ENCODE measurements at places on chromosomes 3 and 15.

- DNase-seq = no peak
Measured at GRCh38 chr3:179464323-179465092, 13.2 kb upstream of the GNB4 start.

GRCh38 chr3:84547971-84548970, 410.5 kb upstream of the CADM2 start:
- peak; percentile 33 for DNase-seq

DNA sequence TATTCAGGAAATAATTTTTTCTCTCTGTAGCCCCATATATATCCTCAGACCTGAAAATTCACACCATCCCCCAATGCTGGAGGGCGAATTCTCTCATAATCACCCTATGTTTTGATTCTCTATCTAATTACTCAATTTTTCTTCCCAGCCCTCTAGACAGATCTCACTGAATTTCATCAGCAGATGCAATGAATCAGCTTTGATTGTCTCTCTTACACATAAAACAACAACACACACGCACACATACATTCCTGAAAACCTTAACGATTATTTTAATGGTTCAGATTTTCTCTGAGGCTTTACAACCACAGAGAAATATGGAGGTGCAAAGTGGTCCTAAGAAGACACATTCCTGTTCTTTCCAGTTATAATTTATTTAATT, 11.1 kb downstream of the RBMS3 start:
- DNase-seq = no peak

DNA sequence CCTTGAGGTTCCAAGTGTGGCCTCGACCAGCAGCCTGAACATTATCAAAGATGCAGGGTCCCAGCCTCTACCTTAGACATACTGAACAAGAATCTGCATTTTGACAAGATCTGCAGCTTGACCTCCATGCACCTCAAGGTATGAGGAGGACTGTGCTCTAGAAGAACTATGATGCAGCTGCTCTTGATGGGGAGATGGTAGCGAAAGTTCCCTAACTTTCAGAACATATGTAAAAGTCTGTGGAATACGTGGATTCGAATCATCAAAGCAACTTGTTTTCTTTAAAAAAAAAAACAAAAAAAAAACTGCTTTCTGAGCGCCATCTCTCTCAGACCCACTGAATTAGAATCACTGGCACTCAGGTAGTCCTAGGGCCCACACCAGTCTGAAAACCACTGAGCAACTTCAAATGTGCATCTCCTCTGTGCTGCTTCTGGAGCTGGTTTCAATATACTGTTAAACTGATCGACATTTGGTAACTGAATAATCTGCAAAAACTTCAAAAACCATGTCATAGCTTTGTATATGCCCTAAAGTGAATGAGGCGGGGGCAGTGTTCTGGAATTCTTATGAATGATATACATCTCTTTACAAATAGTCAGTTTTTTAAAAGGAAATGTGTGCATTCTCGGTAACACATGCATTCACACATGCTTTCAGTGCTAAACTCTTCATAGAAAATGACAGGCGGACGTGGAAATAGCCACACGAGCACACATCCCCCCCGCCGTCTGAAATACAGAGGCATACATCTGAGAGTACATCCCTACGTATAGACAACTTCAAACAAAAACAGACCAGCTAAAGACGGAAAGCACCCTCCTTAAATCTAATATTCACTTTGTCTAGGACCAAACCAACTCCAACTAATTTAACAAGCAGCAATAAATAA, 128.8 kb downstream of the FOXP1 start:
- DNase-seq = no peak

DNA sequence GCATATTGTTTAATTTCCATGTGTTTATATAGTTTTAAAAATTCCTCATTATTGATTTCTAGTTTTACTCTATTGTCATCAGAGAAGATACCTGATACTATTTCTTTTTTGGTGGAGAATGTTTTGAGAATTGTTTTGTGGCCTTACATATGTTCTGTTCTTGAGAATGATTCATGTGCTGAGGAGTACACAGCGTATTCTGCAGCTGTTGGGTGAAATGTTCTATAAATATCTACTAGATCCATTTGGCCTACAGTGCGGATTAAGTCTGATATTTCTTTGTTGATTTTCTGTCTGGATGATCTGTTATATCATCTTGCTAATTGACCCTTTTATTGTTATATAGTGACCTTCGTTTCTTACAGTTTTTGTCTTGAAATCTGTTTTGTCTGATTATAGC, 109.7 kb downstream of the UBE2E2 start:
- no peak for DNase-seq

- DNase-seq = no peak
Measured at GRCh38 chr3:147403511-147403910, 2.8 kb downstream of the ZIC4 start.

- no peak for DNase-seq
Measured at GRCh38 chr15:29903785-29904464, 81.7 kb upstream of the TJP1 start.

DNA sequence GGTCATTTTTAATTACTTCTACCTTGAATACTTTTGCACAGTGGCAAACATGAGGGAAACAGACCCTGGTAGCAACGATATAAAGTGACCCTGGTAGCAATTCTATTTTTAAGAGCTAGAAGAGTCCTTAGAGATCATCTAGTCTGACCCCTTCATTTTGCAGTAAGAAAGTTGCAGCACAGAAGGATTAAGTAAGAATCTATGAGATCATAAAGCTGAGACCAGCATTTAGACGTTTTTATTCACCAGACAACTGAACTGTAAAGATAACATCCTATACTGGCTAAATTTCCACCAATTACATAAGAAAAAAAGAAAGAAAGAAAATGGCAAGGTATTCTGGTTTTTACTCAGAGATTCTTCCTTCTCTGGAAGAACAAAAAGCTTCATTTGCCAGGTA, 49.9 kb downstream of the LRRFIP2 start:
- DNase-seq = no peak

DNA sequence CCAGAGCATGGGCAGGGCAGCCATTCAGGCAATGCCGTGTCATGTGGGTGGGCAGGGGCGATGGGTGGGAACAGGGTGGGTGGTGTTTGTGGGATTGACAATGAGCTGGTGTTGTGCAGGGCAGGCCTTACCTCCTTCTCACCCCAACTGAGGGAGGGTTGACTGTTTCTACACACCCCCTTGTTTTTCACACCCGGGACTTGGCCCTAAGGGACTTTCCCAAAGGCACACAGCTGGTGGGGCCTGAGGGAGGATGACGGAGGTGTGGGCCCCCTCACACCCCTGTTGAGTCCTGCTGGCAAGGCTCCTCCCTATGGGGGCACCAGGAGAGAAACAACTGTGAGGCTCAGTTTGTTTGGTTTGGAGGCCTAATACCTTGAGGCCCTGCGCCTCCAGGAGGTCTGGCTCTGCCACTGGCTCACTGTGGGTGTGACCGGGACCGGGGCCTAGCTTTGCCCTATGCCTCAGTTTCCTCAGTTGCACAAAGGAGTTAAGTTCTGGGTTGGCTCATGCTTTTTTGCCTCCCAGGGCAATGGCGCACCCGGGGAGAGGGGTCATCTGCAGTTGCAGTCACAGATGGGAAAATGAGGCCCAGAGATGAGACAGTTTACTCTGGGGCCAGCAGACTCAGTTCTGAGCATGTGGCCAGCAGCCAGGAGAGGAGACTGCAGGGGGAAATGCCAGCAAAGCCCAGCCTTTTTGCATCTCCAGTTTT, 5.1 kb upstream of the DNAH1 start:
- DNase-seq = no peak

DNA sequence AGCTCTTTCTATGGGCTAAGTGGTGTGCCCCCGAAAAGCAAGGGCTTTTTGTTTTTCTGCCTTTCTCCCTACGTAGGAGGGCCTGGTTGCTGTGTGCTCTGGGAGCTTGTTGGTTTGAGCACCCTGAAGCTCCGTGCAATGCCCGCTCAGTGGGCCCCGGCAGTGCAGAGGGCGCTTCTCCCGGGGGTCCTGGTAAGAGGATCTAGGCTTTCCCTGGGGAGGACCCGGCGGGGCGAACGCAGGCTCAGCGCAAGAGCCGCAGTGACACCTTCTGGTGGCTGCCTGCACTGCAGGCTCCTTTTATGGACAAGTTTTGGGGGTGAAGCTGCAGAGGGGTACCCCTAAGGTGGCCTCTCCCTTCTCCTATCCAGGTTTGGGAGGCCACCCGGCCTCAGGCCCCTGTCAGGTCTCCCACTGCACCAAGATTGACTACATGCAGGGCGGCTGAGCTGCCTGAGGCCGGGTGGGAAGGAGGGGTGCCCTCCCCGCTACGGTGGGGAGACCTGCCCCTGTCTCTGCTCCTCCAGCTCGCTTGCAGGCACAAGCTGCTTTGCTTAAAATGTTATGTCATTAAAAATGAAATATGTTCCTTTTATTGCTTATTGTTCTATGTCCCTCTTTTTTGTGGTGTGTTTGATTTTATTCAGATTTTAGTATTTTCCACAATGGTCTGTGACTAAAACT, 387.9 kb downstream of the GABRG3 start:
- DNase-seq = peak; percentile 18

- DNase-seq = no peak
Measured at GRCh38 chr3:33000691-33001385, 49.4 kb downstream of the CCR4 start.

GRCh38 chr3:123634149-123635051, 49.5 kb upstream of the HACD2 start:
- DNase-seq = peak; percentile 77

DNA sequence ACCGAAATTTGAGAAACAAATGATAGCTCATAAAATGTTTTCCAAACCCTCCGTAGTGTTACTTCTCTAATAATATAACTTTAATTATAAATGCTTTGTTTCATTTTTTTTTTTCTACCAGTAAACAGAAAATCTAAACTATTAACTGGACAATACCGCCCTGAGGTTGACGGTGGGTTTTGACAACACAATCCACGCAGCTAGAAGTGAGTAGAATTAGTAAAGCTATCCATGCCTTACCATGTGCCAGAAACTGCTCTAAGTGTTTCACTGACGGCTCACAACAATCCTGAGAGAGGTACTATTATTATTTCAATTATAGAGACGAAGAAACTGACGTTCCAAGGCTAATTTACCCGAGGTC, 410 bp downstream of the NDUFAF1 start:
- DNase-seq = no peak

DNA sequence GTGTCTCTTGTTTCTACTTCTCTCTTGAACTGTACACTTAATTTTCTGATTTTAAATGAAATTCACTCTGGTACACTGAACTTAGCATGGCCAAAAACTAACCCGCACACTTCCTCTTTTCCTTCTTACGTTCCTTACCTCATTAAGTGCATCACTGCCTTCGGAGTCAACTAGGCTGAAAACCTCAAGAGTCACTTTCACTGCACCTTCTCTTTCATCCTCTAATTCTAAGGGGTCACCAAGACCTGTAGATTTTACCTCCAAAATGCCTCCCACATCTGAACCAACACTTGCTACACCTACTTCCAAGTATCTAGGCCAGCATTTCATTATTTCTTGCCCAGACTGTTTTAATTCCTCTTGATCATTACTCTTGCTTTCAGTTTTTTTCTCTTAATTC, 6.6 kb downstream of the CBLB start:
- DNase-seq = no peak

DNA sequence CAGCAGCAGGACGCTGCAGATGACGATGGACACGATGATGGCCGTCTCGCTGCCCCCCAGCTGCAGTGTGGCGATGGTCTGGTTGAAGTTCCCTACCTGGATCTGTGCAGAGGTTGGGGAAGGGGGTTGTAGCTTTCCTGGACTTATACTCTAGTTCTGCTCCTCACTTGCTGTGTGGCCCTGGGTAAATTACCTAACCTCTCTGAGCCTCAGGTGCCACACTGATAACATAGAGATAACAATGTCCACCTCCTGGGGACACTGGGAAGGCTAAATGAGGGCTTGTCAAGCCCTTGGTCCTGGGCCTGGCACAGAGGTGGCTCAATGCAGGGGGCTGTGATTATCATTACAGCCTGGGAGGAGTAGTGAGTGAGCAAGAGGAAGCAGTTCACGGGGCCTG, 26.9 kb downstream of the H1-8 start:
- DNase-seq = no peak

GRCh38 chr3:140822401-140823047, 119.1 kb upstream of the SLC25A36 start:
- no peak for DNase-seq

DNA sequence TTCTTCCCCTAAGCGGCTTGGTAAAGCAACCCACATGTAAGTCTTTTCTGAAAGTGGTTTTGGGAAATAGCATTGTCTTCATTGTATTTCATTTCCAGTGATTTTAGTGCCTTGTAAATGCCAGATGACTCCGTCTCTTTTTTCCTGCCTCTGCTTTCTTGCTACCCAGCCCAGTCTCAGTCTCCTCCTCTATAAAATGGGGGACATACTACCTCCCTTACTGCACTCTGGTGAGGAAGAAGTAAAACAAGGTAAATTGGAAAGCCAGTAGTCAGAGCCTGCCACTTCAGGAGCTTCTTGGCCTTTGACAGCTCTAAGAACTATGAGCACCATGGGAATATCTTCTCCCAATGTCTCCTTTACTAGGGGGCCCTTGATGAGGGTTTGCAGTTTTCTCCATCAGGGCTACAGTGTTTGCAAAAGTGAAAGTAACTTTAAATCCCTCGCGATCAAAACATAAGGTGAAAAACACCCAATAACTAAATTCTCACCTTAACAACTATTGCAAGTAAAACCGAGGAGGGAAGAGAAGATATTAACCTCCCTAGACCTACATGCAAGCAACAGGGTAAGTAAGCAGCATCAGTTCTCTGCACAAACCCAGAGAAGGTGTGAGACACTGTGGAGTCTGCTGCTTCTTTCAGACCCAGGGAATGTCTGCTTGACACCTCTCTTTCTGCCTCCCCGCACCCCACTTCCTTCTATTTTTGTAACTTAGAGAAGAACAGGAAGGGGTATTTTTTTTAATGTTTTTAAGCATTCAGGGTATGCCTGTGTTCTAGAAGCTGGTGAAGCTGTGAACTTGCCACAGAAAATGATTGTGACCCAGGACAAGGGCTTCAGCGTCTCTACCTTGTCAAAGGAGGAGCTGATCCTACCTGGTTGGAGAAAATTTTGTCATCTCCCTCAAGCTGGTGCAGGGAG, 159.1 kb upstream of the EOMES start:
- DNase-seq = peak; percentile 4

- DNase-seq = no peak
Measured at GRCh38 chr15:96535148-96535547, 204.6 kb downstream of the NR2F2 start.

DNA sequence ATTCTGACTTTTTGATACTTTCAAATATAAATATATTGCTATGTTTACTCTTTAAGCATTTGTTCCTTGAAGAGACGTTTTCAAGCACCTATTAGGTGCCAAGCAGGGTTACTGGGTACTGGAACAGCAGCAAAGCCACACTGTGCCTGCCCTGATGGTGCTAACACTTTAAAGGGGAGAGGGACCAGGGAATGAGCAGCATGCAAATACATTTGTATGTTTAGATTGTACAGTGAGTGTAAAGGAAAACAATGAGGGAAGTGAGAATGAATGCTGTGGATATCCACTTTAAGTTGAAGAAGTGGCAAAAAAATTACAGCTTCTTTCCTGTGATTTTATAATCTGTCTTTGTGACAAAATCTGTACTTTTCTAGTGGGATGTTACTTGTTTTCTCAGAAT, 400.2 kb upstream of the ATP11B start:
- DNase-seq = no peak
